ENCODE measurements at places on chromosomes 12 and 14.

GRCh38 chr12:68602720-68603119 lies 8.0 kb upstream of the RAP1B start:
- no peak for DNase-seq

GRCh38 chr14:95314609-95315008 lies 5.1 kb downstream of the CLMN start:
- DNase-seq: no peak

DNA sequence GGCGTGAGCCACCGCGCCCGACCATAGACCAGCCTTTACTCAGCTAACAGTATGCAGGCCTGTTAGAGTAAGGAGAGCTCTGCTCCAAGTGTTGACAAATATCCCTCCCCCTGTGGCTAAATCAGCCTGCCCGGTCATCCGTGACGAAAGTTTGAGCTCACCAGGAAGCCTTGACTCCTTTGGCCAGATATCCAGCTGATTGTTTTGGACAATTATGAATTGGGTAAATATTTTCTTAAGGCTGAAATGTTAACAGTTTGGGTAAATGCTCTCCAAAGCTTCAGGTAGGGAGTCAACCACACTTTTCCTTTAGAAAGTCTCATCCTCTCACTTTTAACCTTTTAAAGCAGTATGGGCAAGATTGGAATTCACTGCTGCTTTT lies 157.9 kb downstream of the PAWR start:
- DNase-seq: no peak

DNA sequence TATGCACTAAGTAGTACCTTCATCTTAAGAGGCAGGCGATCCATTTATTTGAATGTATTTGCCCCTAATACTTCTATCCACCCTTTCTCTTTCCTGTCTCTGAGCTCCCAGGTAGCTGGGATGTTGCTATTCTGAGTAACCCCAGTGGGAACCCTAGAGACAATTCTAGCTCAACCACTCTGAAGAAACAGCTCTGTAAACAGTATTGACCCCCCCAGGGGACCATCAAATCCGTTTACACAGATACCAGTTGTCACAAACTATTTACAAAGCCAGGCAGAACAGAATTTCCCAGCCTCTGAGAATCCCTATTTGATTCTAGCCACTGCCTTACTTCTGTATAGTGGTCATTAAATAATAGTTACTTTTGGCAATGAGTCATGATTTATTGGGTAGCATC lies 64.9 kb downstream of the MIPOL1 start:
- DNase-seq: no peak

DNA sequence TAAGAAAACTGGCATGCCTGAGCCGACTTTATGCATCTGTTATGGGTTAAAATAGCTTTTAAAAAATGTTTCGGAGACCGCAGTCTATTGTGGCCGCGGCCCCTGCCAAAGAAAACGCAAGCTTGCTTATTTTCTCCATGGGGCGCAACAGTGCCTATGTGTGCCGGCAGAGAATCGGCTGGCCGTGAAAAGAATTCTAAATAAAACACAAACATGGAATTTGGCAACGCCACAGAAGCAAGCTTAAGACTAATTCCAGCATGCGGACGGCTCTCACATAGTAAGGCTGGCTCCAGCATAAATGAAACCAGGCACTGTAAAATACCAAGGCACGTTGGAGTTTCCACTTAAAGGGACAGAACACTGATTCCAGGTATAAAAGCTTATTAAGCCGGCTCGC lies 56.7 kb downstream of the BCL11B start:
- no peak for DNase-seq

DNA sequence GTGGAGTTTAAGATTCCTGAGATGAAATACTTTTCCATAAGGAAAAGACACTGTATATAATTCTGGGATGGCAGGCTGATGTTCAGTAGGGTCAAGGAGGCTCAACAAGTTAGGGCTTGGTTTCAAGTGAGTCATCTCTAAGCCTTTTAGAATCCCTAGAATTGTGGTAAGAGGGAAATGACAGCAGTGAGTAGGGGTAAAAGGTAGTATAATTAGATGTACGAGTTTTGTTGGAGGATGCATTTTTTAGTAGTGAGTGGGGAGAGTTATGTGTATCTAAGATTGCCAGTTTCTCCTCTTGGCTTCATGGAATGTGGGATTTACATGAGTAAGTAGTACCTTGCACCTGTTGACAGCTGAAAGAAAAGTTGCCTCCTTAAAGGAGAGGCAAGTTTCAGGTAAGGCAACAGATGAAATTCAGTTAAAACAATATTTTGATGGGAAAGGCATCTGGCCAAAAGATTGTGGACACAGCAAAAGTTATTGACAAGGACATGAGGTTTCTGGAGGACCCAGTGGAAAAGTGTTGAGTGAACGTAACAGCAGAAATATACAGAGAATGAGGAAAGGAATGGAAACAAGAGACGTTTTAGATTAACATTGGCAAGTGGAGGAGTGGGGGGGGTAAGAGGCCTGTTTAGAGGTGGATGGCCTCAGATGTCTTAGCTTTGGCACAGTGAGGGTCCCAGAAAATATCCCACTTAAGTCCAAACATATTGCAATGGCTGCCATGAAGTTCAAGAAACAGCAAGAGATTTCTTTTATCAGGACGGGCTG lies 21.8 kb downstream of the LMO3 start:
- DNase-seq: no peak

DNA sequence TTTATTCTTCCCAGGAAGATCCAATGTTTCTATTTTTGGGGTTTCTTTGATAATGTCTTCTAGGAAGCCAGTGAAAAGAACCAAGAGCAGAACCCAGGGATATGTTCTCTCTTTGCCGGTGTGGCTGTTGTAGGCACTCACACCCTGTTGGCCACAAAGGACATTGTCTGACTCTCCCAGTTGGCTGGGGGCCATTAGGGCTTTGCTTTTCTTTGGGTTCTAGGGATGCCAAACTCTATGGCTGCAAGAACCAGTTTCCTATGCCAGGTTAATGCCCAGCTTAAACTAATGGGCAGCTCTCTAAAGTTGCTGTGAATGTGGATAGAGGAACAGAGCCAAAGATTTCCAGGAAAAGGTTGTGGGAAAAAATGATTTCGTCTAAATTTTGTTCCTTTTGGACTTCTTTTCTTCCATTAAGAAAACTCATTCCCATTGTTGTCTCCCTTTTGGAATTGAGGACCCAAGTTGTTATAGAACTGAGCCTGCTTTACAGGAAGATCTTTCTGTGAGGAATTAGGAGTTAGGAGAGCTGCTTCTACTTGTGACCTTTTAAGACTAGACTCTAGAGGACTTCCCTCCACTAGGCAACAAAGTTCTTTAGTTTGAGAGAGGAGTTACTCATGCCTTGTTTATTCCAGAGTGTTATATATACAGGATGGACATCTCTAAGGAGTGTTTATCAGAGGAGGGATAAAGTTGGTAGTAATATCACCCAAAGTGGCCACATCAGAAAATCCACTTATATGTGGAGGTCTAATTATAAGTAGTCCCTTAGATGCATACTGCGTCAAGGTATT lies 13.1 kb downstream of the COPZ1 start:
- no peak for DNase-seq

DNA sequence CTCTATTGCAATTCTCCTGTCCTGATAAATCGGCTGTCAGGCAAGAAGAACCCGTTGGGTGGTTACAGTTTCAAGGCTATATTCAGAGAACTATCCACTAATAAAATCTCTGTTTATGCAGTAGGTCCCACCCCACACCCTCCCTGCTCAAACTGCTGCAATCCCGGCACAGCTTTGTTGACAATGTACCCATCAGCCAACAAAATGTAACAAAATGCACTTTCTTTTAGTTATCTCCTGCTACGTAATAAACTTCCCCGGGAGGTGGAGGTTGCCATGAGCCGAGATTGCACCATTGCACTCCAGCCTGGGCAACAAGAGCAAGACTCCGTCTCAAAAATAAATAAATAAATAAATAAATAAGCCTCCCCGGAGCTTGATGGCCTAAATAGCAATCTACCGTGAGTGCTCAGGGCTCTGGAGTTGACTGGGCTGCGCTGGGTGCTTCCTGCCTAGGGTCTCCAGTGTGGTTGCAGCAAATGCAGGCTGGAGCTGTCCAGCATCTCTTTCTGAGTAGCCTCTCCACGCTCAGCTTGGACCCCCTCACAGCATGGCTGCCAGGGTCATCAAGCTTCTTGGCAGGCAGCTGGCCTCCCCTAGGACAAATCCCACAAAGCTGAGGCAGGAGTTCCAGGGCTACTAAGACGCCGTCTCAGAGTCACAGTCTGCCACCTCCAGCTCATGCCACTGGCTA lies 43.2 kb upstream of the FBRSL1 start:
- DNase-seq: no peak

DNA sequence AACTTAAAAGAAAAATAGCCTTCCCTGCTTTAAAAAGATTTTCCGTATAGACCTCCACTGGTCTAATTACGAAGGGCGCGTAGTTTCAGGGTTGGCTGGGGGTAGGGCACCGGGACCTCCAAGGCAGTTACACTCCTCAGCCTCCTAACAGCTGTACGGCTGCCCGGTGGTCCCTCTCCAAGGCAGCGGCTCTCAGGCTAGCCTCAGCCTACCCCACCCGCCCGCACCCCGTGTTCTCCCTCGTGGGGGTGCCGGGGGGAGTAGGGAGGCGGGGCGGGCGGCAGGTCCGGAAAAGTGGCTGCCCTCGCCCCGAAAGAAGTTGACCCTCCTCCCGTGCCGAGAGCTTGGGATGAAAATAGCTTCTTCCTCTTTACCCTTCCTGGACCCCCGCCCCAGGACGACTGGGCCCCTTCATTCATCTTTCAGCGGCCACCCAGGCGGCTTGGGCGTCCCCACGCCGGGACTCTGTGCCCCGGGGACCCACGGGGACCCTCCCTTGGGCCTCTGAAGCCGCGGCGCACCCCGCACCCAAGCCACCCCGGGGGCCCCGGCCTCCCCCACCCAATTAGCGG lies 991 bp upstream of the RCOR1 start:
- no peak for DNase-seq

DNA sequence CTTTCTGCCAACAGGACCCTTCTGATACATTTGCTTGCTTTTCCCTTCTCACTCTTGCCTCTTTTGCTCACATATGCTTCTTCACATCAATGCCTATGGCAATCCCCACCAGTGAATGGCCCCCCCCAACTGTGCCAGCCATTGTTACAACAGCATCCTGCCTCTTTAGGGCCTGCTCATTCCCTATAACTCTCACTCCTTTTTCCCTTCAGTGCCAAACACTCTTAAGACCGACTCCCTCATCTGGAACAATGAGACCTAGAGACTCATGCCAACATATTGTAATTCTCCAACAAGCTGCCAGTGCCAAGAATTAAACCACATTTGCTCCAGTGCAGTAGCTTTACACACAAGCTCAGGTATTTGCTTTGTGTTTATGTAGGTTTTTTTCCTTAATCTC lies 189.0 kb downstream of the SOX5 start:
- DNase-seq: no peak

DNA sequence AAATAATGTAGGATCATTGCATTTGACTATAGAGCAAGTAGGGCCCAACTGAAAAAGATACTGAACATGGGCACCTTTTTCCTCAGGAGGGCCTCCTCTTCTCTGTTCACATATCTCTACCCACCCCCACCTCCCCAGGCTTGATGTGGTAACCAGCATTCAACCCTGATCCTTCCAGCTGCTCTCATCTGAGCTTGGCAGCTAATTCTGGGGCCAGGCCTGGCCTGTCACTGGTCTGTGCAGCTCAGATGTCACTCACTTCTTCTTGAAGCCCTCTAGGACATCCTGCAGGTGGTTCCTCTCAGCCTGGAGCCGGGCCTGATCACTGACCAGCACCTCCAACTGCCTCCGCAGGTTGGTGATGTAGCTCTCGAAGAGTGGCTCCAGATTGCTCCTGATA lies 2.1 kb downstream of the KRT84 start:
- no peak for DNase-seq

GRCh38 chr14:39243831-39244230 lies 10.1 kb downstream of the MIA2 start:
- DNase-seq: no peak

DNA sequence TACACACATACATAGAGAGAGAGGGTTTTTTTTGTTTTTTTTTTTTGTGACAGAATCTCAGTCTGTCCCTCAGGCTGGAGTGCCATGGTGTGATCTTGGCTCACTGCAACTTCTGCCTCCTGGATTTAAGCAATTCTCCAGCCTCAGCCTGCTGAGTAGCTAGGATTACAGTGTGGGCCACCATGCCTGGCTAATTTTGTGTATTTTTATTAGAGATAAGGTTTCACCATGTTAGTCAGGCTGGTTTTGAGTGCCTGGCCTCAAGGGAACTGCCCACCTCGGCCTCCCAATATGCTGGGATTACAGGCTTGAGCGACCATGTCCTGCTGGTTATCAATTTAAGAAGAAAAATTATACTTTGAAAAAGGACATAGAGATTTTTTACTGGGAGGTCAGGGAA lies 710.6 kb downstream of the SLC6A15 start:
- no peak for DNase-seq

GRCh38 chr12:52022841-52023181 lies 16.1 kb downstream of the TAMALIN start:
- DNase-seq: no peak

GRCh38 chr12:9761419-9761781 lies 699 bp upstream of the CD69 start:
- DNase-seq: no peak

DNA sequence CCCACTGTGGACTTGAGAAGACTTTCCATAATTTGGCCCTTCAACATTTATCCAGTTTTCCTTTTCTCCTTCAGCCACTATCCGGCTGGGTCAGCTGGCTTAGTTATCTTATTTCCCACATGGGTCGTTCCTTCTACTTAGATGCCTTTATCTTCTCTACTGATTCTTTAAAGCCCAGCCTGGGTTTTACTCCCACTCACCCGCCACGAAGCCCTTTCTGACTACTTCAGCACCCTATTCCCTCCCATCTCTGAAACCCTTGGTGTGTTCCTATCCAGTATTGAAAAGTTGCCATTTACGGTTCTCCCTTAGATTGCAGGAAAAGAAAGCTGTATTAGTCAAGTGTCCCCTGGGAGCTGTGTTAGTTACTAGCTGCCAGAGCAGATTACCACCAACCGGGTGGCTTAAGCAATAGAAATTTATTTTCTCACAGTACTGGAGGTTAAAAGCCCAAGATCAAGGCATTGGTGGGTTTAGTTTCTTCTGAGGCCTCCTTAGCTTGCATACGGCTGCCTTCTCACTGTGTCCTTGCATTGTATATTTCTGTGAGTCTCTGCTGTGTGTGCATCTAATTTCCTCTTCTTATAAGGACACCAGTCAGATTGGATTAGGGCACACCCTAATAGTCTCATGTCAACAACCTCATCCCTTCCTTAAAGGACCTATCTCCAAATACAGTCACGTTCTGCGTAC lies 105.5 kb downstream of the GPATCH2L start:
- DNase-seq: no peak

DNA sequence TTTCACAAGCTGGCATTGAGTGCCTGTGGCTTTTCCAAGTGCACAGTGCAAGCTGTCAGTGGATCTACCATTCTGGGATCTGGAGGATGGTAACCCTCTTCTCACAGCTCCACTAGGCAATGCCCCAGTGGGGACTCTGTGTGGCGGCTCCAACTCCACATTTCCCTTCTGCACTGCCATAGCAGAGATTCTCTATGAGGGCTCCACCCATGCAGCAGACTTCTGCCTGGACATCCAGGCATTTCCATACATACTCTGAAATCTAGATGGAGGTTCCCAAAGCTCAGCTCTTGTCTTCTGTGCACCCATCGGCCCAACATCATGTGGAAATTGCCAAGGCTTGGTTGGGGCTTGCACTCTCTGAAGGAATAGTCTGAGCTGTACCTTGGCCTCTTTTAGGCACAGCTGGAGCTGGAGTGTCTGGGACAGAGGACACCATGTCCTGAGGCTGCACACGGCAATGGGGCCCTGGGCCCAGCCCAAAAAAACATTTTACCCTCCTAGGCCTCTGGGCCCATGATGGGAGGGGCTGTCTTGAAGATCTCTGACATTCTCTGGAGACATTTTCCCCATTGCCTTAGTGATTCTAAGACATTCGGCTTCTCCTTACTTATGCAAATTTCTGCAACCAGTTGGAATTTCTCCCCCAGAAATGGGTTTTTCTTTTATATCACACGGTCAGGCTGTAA lies 313.3 kb upstream of the SFSWAP start:
- no peak for DNase-seq

Measured in SIG-M5 (cell line).